Stimulated activated CD8-positive, alpha-beta memory T cell treated with anti-CD3 and anti-CD28 coated beads, Interleukin-7, amount 100 ng/mL, for 4 hours (primary cell): ENCODE measurements at places on chromosomes 6 and 20.

- DNase-seq = no peak
Measured at GRCh38 chr6:137772541-137773250, 94.4 kb upstream of the TNFAIP3 start.

DNA sequence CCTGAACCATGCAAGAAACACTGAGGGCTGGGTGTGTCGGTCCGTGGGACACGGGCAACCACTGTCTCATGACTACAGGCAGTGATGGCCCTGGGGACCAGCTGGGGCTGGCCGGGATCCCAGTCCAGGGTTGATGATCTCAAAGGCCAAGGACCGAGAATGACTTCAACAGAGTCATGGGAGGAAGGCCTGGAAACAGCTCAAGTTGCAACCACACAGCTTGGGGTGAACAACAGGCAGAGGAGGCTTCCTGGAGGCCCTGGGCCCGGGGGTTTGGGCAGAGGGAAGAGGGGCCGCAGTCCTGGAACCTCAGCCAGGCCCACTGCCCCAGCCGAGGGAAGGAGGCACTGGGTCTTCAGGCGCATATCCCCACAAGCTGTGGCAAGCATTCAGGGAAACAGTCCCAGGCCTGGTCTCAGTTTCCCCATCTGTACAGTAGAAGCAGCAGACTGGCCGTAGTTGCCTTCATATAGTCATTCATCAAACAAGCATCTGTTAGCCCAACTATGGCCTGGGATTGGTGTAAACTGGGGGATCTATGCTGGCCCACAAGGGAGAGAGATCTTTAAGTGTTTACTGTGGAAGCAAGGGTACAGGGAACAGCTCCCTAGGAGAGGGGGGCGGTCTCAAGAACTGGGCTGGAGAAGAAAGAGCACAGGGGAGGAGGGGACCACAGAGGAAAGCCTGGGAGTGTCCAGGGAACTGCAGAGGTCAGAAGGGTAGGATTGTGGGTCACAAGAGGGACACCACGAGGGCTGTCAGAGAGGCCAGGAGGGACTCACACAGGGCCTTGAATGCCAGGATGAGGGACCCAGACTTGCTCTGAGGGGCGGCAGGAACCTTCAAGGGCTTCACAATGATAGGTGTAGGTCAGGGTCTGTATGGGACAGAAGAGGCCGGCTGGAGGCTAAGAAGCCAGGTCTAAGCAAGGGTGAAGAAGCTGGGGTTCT is 2.1 kb downstream of the MYL9 start:
- no peak for DNase-seq

DNA sequence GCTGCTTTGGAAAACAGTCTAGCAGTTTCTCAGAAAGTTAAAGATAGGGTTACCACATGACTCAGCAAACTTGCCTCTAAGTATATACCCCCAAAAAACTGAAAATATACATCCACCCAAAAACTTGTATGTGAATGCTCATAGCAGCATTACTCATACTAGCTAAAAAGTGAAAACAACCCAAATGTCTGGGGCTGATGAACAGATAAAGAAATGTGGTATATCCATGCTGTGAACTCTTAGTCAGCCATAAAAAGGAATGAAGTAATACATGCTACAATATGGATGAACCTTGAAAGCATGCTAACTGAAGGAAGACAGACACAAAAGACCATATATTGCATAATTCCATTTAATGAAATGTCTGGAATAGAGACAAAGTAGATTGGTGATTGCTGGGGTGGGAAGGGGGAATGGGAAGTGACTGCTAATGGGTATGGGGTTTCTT is 79.9 kb upstream of the GLP1R start:
- DNase-seq = no peak

DNA sequence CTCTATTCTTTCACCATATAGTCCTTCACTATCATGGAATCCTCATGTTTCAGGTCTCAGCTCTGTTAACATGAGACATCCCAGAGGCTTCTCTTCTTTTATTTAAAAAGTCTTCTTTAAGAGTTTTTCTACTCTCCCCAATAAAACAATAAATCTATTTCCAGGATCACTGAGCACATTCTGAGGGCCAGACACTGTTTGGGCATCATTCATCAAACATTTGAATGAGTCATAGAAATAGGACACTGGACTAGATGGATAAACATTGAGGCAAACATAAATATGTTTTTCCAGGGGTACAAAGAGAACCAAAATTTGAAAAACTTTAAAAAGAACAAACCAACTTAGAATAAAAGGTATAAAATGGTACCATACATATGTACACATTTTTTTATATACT is 554.4 kb downstream of the KIF16B start:
- no peak for DNase-seq

DNA sequence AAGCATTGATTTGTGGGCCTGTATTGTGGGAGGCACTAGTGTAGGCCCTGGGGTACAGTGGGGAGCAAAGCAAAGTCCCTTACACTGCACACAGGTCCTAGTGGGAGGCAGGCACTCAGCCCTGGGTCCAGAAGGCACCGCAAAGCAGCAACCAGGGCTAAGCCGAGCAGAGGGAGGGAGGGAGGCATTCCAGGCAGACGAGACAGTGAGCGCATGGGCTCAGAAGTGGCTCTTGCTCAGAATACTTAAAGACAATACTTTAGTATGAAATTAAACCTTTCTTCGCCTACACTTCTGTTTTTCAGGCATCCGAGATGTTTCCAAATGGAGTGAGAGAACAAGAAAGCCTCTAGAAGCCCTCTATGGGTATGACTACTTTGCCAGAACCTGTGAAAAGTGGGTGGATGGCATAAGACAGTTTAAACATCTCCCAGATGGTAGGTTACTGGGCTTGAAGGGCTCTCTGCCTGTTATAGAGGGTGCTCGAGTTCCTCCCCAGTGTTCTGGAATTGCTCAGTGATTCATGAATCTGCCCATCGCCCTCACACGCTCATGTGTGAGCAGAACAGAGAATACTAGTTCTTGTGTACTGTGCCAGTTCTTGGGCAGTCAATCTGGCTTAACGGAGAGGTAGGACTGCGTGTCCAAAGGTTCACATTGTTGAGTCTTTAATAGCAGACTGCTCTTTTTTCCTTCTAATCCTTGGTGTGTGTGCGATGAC is 18.7 kb downstream of the BPHL start:
- no peak for DNase-seq

- DNase-seq = no peak
Measured at GRCh38 chr6:162636167-162636566, 91.4 kb downstream of the PRKN start.

DNA sequence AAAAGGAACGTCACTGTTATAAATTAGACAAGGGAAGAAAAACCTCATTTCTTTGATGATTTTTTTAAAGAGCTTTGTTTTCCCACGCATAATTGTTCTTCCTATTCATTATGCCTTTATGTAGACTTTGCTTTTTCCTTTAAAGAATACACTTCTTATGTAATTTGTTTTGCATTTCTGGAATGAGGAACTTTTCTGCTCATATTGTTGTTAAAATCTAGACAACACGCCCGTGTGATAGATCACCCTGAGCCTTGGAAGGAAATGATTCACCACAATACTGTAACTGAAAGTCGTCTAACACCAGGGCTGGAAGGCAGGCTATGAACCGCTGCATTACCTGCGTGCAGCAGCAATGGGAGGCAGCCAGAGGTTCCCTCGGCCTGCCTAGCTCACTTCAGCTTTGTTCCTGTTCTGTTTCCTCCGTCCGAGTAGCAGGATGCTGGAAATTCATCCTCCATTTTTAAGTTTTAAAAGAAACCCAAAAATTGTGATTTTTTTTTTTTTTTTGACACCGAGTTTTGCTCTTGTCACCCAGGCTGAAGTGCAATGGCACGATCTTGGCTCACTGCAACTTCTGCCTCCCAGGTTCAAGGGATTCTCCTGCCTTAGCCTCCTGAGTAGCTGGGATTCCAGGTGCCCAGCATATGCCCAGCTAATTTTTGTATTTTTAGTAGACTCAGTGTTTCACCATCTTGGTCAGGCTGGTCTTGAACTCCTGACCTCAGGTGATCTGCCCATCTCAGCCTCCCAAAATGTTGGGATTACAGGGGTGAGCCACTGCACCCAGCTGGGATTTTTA is 49.6 kb upstream of the ZNF217 start:
- peak; percentile 33 for DNase-seq

- DNase-seq = no peak
Measured at GRCh38 chr6:62285612-62286469, at the start of gene KHDRBS2. Gene KHDRBS2, minus strand, starts transcription at chr6:62286225.

DNA sequence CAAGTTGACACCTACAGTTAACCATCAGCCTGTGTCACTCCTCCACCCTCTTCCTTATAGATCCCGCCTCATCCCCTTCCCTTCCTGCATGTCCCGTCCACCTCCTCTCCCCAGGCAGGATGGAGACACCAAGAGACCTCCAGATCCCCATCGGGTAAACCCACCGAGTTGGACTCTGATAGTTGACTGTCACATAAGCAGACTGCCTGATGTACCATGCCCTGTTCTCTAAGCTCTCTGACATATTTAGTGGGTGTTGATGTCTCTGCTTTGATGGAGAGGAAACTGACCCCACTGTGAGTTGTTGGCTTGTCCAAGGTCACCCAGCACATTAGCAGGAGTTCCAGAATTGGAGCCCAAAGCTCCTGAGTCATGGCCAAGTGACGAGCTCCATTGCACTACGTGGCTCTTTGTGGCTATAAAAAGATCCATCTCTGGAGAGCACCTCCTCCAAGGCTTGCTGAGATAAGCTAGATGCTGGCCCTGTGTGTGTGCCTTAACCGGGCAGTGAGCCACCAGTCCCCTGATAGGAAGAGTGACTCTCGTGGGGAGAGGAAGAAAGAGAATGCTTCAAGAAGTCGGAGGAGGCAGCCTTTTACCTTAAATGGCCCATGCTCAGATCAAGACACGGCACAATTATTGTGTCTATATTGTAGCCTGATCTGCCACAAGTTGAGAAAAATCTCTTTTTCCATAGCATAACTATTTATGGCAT is 236.0 kb upstream of the ECI2 start:
- no peak for DNase-seq

GRCh38 chr20:61702246-61702645 is 363.4 kb downstream of the TAF4 start:
- DNase-seq = no peak

DNA sequence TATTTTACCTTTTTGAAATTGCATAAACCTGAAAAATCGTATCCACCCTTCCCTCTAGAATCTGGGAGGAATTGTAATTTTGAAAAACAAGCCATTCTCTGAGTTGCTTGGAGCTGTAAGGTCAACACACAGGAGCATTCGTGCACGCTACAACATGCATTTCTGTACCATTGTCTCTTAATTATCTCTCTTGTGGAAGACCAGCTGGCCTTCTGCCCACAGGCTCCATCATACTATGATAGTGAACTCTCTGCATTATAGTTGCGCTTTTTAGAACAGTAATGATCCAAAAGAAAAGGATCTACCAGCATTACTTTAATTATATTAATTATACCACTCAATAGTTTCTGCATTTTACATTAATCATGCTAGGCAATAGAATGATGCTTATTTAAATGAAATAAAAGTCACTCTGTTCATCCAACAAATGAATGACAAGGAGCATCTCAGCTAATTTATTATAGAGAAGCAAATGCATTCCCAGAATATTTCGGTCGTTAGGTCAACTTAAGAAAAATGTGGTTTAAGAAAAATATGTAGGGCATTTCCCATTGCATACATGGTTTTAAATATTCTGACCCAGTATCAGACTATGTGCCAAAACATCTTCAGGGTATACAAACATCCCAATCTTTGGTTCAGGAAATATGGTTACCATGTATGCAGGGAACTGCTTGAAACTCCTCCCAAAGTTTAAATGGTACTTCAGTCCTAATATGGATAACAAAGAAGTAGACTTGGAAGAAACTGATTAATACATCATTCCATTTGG is 263.5 kb downstream of the TFAP2A start:
- DNase-seq = no peak

DNA sequence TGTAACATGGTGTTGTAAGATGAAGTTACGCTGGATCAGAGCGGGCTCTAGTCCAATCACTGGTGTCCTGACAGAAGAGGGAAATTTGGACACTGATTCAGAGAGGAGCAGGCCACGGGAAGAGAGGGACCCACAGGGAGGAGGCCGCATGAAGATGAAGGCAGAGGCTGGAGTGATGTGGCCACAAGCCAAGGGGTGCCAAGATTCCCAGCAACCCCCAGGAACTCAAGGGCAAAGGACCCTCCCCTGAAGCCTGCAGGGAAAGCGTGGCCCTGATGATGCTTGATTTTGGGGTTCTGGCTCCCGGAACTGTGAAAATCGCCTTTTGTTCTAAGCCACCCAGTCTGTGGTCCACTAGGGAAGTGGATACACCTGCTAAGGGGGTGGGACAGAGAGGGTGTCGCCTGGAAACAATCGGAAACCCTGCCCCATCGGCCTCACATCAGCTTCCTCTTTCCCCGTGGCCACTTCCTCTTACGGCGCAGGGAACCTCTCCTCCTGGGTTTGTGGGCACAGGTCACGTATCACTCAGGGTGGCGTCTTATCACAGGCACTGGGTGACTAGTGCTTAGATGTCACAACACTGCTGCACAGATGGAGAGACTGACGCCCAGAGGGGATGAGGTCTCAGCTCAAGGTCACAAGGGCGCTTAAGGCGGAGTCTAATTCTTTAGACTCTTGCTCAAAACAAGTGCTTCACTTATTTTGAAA is 58.0 kb downstream of the SULF2 start:
- peak; percentile 35 for DNase-seq

- DNase-seq = no peak
Measured at GRCh38 chr6:87807475-87807874, 105.4 kb upstream of the AKIRIN2 start.

DNA sequence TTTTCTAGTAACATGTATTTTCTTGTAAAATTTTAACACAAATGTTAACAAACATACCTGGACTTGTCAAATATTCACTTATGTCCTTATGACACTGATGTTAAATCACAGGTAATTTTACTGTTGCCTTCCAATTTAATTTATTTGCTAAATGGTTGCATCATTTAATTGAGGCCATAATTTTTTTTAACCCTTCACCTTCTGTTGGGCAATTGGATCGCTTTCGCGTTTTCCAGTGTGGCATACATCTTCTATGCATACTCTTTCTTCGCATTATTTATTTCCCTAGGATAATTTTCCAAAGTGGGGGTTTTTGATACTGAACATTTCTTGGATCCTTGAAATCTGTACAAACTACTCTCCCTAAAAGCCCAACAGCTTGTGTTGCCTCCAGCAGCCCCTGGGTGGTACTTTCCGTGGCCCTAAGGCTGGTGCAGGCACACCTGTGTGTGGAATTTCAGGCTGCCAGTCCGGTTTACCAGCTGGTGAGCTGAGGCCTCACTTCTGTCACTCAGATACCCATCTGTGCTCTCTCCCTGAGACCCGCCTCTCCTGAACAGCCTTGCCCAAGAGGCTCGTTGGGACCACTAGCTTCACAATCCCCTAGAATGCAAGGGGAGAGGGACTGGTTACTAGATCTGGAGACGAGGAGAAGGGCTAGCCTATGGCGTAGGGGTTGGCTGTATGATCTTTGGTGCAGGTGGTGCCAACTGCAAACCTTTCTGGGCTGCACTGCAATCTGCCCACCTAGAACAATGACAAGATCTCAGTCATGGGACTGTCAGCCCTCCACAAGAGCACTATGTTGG is 11.2 kb upstream of the C20orf144 start:
- DNase-seq = no peak

DNA sequence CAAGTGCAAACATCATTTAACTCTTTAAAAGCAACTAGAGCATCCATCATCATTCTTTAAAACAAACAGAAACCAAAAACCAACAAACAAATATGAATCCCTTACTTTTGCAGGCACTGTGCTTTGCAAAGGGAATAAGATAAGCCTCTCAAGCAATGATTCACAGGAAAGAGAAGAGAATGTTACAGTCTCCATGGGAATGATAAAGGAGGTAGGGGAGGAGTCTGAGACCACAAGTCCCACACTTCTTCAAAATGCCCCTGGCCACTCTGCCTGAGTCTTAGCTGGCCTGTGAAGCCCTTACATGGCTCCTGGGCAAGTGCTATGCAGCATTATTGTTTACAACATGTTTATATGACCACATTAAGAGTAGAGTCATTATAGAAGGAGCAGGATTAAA is 257.7 kb upstream of the MARCKS start:
- no peak for DNase-seq
